ENCODE measurements at places on chromosomes 2 and 18.

DNA sequence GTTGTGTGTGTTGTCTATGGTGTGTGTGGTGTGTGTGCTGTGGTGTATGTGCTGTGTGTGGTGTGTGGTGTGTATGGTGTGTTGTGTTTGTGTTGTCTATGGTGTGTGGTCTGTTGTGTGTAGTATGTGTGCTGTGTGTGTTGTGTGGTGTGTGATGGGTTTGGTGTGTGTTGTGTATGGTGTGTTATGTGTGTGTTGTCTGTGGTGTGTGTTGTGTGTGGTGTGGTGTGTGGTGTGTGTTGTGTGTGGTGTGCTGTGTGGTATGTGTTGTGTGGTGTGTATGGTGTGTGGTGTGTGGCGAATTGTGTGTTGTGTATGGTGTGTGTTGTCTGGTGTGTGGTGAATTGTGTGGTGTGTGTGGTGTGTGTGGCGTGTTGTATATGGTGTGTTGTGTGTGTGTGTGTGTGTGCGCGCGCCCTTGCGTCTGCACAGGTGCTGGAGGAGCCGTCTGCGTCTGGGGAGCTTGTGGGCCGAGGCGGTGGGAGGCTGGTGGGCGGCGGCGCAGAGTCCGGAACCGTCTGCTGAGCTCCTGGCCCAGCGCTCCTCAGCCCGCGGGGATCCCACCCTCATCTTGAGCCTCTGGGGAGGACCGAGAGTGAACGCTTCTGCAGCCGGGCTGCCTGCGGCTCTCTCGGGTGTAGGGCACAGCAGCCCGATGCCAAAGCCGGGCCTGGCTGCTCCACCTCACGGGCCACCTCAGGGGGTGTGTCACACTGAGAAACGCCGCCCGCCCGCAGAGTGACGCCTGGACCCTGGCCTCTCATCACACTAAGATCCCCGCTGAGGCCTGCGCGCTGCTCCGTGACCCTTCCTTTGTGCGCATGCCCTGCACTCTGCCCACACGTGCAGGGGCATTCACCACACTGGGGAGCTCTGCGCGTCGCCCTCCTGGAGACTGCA, 8.8 kb upstream of the ADI1 start:
- no peak for DNase-seq

GRCh38 chr2:99827296-99827999, 314.9 kb downstream of the AFF3 start:
- DNase-seq: no peak

DNA sequence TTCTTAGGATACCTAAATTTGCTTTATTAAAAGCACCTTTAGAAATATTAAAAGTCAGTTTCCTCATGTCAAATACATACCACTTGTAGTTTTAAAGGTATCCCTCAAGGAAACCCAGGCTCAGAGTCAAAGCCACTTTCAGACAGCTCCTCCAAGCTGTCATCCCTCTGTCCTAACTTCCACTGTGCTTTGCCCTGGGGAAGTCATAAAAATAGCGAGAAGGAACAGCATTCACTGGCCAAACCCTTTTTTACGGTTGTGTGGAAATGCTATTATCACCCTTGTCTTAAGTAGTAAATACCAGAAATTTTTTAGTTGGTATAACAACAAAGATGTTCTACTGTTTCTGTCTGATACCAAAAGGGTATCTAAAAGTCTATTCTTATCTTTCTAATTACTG, 680.5 kb downstream of the ZEB2 start:
- DNase-seq: no peak

- DNase-seq: no peak
Measured at GRCh38 chr2:62339837-62340236, 143.9 kb downstream of the B3GNT2 start.

Data from urinary bladder (tissue), 4 donors.